ENCODE measurements at places on chromosomes 3 and 15.

GRCh38 chr3:51673802-51674654, 3.0 kb downstream of the TEX264 start:
- no peak for DNase-seq

- DNase-seq: peak; percentile 59
Measured at GRCh38 chr15:75454471-75455378, 3.2 kb upstream of the SIN3A start.

DNA sequence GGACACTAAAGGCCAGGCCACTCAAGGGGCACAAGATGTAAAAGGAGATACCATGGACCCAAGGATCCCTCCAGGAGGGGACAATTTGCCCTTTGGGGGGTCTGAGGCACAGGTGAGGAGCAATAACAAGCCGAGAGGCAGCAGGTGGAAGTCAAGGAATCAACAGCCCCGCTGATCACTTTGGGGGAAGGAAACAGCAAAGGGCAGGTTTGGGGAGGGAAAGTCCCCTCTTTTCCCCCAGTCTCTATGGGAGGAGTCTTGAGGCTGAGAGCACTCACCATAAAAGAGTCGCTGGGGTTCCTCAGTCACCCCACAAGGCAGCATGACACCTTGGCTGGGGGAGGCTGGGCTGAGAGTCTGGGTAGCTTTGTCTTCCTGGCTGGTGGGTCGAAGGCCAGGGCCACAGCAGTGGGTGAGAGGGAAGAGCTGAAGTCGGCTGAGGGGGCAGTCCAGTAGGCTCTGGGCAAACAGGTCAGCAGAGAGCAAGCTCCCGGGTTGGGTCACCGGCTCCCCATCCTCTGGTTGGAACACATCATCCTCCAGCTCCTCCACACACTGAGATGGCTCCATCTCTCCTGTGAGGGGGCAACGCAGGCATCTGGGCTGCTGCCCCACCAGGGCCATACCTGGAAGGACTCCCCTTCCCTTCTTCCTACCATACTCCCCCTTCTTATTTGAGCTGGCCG, 3.0 kb downstream of the BMF start:
- DNase-seq: no peak

GRCh38 chr3:142808103-142808917, 80.6 kb downstream of the PCOLCE2 start:
- DNase-seq: no peak

- DNase-seq: no peak
Measured at GRCh38 chr15:43520138-43520537, 2.7 kb downstream of the MAP1A start.

- no peak for DNase-seq
Measured at GRCh38 chr3:63400246-63400860, 122.2 kb downstream of the SYNPR start.

DNA sequence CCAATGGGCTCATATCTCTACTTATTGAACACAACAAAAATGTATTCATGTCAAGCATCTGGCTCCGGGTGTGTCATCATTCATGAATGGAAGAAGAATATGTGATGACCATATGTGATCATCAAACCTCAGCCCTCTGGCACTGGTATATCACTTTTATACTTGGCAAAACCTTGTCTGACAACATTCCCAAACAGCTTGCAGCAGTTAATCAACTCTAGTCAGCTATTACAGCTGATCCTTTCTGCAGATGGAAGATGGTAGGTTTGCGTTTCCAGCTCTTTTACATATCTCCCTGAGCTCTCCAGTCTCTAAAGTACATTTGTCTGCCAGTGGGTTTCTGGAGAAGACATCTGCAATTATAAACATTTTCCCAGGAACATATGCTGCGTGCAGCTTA, 6.6 kb downstream of the PLSCR5 start:
- no peak for DNase-seq

DNA sequence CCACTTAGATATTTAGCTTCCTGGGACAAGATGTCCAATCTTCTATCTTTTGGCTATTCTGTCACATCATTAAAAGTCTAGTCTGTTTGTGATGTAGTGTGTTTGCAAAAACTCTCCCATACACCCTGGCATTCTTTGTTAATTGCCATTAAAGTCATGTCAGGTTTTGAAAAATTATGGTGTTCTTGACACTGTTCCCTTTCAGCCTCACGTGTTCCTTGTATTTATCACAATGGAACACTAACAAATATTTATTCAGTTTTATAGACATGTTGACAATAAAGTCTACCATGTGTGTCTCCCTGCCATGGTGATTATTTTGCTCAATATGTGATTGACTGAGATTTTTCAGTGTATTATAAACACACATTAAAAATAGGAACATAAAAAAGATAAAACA, 9.4 kb upstream of the CACNA1D start:
- DNase-seq: no peak

DNA sequence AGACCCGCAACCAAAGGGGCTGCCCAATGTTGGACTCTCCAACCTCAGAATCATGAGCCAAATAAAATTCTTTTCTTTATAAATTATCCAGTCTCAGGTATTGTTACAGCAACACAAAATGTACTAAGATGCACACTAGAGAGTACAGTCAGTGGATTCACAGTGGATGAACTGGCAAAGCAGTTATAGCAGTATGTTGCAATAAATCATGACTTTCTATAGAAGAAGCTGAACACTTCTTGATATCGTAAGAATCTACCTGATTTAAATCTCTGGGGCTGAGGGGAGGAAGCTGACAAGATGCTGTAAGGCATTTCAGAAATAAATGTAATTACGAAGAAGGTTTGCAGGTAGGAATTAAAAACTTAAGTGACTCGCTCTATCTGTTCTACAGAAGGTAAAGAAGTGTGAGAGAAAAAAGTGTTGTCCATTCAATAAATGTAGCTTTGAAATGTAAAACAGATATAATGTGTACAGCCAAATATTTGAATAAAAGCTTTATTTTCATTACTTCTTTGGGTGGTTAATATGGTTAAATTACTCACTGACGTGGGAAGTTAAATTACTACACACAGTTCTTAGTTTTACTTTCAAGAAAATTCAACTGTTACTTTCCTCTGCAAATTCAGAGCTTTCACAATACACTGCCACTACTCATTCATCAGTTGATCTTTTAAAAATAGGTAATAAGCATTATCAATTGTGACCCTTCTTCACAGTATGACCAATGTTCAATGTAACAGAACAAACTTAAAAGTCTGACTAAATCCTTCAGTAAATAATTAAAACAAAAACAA, 439.1 kb downstream of the SHQ1 start:
- no peak for DNase-seq

DNA sequence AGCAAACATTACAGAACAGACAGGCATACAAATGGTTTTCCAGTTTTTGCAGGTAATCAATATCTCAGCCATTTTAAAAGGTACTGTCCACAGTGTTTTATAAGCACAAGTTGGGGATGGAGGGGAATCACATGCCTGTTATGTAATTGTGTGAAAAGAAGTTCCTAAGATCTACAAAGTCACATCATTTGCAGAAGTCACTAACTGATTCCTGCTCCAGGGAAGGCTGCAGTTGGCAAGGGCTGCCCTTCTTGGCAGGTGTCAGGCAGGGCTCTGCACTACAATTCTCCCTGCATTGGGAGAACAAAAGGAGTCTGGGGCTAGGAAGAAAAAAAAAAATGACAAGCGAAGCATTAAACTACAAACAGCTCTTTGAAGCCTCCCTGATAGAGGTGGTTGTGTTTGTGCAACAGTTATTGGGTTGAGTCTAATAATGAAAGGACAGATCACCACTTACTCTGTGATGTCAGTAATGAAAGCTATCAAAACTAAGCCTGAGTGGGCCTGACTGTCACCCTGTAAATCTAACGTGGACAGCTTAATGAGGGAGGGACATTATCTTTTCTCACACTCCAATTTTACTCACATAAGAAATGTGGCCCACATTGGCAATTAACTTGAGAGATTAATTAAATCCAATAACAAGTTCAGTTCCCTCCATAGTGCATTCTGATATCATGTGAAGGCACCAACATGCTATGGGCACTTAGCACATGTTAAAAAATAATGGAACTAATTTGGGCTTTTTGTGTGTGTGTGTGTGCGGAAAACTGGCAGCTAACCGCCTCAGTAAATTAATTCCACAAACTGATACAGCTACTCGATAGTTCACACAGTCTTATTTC, 242.9 kb downstream of the FHIT start:
- no peak for DNase-seq

- no peak for DNase-seq
Measured at GRCh38 chr3:173839859-173840258, 442.3 kb downstream of the NLGN1 start.

DNA sequence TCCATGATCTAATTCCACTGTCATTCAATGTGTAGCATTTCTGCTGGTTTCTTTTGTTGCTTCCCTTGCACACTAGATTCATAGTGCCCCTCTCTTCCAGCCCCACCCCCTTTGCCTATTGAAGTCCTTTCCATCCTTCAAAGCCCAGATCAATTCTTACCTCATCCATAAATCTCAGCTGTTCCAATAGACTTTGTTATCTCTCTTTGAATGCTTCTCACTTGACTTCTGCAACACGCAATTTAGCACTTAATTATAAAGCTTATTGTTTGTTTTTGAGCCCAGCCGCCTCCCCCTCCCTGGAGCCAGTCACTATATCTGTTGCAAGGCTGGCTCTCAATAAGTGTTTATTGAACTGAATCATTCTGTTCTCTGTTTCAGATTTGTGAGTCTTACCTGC, 174.6 kb upstream of the TBL1XR1 start:
- no peak for DNase-seq

DNA sequence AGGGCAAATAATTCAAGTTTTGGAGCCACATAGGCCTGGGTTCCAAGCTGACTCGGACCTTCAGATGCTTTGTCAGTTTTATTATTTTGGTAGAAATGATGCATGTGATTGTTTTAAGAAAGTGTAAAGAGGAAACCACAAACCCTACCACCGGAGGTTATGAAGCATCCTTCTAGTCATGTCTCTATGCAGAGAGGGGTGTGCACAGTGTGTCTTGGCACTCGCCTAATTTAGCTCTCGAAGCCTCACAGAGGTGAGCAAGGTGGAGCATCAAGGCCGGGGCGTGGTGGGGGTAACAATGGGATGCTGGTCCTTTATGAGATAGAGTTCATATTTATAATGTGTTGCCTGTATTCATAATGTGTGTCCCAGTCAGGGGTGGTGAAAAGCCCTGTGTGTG, 63.7 kb upstream of the SMAD6 start:
- DNase-seq: no peak

GRCh38 chr3:111027868-111028267, 43.7 kb upstream of the NECTIN3 start:
- DNase-seq: no peak

- DNase-seq: no peak
Measured at GRCh38 chr3:94004301-94004910, 24.0 kb downstream of the STX19 start.

DNA sequence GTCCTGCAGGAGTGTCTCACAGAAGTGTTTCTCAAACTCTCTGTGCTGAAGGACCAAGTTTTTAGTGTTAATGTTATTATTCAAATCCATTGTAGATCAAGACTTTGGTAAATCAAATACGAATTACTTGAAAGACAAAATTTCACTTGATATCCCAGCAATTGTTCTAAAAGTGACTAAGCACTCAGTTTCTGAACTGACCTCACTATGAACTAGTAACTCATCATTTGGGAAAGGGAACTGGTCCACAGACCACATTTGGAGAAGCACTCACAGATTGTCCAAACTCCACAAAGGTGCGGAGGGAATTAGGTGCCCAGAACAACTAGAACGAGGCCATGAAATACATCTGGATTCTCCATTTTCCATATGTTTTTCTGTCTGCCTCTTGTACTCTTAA, 25.6 kb downstream of the FAM43A start:
- DNase-seq: no peak

DNA sequence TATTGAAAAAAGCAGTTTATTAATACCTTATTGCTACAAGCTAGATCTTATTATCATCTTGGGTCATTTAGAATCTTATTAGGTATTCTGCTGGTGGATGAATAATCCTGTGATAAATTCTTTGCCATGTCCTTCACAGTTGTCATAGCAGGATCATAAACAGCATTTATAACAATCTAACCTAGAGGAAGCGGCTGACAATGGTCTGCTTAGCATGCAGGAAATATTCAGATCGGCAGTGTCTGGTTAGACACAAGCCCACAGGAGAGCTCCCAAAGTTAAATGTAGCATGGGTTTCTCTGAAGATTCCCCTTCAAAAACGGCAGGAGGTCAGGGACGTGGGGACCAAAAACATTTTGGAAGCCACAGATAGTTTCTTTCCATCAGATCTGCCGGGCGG, 179.3 kb downstream of the FOXB1 start:
- no peak for DNase-seq

DNA sequence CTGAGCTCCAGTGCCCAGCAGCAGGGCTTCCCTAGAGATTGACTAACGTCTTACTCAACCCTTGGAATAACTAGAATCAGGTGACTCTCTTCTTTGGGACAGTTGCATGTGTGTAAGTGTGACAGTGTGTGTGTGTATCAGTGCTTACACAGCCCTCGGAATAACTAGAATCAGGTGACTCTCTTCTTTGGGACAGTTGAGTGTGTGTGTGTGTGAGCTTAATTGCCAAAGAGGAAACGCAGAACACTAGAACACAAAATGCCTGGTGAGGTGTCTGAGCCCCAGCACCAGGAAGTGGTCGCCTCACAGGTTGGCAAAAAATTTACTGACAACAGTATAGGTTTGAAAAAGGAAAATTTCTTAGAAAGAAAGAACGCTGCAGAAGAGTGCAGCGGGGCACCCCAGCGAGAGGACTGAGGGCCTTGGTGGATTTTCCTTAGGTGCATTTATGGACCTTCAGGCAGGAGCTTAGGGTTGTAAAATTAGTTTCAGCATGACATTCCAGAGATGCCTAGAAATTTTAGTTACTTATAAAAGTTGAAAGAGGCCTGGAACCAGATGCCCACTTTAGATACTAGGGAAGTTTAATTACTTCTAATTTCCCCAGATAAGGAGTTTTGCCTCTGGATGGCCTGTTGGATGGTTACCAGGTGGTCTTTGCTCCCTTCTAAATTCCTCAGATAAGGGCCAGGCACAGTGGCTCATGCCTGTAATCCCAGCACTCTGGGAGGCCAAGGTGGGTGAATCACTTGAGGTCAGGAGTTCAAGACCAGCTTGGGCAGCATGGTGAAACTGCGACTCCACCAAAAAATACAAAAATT, 3.7 kb upstream of the WDR82 start:
- no peak for DNase-seq

DNA sequence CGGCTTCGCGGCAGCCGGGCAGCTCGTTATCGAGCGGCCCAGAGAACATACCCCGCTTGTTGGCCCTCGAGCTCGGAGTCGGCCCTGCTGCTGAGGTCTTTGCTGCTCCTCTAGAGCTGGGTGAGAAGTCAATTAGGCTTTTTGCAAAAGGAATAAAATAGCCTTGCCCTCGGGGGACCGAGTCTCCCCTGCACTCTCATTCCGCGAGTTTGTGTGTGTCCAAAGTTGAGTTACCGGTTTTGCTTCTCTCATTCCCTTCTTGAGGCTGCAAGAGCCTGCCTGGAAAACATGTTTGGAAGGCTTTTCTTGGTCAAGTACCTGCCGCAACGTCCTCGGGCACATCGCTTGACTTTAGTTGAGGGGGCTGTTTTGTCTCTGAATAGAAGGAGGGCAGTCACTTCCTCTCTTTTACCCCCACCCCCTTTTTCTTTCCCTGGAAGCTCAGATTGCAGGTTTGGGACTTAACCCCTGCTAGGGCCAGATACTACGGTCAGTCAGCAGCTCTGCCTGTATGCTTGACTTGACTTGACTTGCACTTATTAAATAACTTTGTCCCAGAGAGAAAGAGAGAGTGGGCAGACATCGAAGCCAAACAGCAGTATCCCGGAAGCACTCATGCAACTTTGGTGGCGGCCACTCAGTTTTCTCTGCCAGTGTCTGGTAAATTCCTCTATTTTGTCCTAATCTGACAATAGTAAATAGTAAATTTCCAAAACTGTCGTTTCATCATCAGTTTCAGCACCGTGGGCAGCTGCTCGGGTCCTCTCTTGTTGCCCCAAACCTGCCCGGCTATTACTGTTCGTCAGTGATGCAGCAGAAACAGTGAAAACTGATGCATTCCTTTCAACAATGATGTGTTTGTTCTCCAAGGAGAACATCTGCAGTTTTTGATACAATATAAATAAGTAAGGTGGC, 609 bp downstream of the RNF13 start:
- DNase-seq: no peak
